Left cardiac atrium (tissue), 4 donors: ENCODE measurements at places on chromosomes 11 and 22. TPM values are rescaled to one million over a fixed set of nuclear protein-coding genes. Genes with fewer than 3 reads are reported as not detected.

OMP gene
- total RNA-seq: 0.97 TPM

INS gene
- total RNA-seq: not detected

DNA sequence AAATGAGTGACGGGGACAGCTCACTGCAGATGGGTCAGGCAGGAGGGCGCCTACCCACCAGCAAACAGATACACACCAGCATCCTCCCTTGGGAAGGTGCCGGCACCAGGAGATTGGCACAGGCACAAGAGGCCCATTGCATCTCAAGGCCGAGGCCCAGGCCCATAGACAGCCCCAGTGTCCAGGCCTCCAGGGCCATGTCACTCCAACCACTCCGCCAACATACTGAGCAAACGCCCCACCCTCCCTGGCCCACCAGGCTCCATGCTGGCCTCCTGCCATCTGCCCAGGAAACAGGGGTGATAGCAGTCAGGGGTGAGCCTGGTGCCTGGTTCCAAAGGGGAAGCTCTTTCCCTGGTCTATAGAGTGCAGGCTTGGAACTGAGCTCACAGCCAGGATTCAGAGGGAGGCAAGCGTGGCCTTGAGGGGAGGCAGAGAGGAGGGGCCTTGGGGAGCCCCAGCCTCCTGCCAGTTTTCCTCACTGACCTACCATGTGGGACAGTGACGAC is 34.7 kb downstream of the PISD start:
- peak; percentile 64 for DNase-seq

TEF gene
- total RNA-seq: 24.5 TPM

PLAAT5 gene
- total RNA-seq: 9.3 TPM

DNA sequence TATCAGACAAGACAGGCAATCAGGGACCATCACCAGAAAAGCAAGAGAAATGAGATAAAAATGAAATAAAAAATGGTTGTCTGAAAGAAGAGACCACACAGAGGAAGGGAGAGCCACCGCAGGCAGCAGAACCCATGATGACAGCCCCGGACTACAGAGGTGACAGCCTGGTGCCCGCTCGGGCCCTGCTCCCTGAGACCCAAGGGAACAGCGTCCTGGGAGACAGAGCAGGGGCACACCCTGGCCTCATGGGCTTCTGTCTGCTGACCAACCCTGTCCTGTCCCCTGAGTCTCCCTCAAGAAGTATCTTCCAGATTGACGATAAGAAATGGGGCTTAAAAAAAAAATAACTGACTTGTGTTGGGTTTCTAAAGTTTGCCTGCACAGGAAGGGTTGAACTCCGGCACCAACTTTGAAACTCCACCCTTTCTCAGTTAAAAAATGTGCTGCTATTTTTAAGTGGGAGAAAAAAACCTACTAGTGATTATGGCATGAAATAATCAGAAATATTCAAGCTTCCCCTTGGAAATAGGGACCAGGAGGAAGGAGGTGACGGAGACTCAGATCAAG is 70.1 kb upstream of the TTLL12 start:
- no peak for DNase-seq

DNA sequence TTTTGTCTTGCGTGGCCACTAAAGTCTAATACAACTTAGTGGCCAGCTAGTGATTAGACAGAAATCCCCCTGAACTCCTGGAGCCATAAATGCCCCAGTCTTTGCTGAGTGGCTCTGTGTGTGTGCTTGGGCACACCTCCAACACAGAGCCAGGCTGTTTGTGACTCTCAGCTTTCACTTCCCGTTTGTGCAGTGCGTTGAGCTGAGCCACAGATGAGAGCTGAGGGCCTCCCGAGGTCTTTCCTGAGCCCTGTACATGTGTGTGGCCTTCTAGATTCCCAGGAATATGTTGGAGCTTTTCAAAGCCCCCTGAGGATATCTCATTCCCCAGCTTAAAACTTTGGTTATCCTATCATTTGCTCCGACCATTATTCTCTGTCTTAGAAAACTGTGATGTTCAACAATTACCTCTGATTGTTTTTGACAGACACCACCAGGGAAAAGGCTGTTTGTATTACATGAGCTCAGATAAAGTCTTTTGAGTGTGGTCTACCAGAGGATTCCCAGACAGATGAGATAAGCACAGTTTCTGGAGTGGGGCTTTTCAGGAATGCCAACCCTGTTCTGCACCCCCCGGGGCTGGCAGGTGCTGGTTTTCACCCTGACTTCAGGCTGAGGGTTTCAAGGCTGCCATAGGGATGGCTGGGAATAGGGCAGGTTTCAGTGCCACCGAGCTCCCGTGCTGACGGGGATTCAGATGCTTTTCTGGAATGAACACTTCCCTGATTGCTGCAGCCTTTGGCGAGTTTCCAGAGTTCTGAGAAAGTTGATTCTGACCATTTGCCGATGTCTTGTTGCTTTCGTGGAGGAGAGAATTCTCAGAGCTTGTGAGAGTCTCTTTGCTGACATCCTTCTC is 23.8 kb downstream of the IGHMBP2 start:
- no peak for DNase-seq

GRCh38 chr11:63567044-63567840 is 4.1 kb upstream of the PLAAT2 start:
- DNase-seq: no peak

DNA sequence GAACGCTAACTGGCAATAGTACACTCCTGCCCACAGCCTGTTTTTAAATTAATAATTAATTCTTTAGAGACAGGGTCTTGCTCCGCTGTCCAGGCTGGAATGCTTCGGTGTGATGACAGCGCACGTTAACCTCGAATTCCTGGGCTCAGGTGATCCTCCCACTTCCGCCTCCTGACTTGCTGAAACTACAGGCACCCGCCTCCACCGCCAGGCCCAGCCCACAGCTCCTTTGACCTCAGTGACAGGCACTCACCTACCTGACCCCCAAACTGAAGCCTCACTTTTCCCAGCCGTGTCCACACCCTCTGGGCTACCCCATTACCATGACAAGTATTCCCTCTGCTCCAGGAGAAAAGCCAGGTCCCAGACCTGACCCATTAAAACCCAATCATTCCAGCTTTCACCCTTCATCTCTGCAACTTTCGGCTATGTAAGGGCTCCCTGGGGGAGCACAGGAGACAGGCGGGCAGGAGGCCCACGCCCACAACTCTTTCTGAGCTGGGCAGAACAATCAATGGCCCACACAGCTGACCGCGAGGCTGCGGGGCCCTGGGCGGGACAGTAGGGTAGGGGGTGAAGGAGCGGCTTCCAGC is 730 bp downstream of the LMNTD2 start:
- DNase-seq: no peak

OR5M3 gene
- total RNA-seq: not detected

SHANK2 gene
- 0.44 TPM for total RNA-seq

CBLIF gene
- not detected for total RNA-seq

GRCh38 chr11:58928691-58929090 is 10.6 kb upstream of the GLYATL1 start:
- no peak for DNase-seq

DNA sequence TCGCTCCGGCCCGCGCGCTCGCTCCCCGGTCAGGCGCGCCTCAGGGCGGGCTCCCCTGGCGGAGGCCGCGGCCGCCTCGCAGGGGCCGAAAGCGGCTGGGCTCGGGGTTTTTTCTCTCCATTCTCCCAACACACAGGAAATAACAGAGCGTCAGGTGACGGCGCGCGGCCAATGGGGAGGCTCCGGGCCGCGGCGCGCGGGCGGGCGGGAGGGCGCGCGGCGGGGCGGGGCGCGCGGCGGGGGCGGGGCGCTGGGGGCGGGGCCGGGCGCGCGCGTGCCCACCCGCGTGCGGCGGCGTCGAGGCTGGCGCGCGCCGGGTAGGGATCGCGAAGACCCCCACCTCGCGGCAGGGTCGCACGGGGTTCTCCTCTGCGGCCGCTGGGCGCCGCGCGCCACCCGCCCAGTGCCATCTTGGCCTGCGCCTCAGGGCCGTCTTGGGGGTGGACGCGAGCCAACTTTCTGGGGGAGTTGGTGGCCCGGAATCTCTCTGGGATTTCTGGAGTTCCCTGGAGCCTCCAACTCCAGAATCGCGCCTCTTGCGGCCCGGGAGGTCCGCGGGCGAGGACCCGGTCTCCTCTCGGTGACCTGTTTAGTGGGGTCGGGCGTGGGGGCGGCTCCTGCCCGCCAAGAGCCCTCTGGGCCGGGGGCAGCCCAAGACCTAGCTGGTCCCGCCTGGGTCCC is at the start of gene TCF20:
Gene TCF20, minus strand, starts transcription at position 144 of the 681 bp plus-strand sequence. CDS start 55,348 bp downstream, outside the sequence.
- peak; percentile 83 for DNase-seq
